ENCODE measurements at places on chromosomes 5 and 9. TPM values are rescaled to one million over a fixed set of nuclear protein-coding genes. Genes with fewer than 3 reads are reported as not detected.
A peak's percentile ranks its signal among the peaks of the same experiment; 100 is the strongest.

The CD274 gene
- total RNA-seq: 2.3 TPM

DNA sequence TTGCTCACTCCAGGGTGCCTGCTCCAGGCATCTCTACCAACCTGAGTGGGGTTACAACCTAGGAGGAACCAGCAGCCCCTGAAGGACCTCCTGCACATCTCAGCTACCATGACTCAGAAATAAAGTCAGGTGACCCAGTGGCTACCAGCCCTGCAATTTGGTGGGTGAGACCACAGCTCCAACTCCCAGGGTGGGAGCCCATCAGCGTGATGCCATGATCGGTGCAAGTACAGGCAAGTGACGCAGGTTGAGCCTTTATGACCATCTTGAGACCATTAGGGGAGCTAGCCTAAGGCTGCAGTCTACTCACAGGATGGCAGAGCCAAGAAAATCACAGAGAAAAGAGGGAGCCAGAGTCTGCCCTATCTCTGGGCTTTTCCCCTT is 8.6 kb downstream of the SEPTIN8 start:
- no peak for DNase-seq

The ACOT12 gene
- total RNA-seq: 0.75 TPM

DNA sequence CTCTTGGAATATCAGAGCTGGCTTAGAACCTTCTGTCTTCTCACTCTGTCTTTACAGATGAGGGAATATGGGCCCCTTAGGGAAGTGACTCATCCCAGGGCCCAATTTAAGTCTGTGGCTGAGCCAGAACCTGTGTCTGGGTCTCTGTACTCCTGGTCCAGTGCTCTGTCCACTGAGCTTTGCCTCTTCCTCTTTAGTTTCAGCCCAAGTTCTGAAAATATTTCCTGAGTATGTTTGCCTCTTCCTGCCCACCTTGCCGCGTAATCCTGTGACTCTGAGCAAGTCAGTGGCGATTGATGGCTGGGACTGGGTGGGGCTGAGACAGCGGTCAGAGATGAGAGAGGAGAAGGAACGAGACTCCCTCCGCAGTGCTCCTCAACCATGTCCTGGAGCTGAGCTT is 7.8 kb downstream of the IER5L start:
- no peak for DNase-seq

The EGFL7 gene
- total RNA-seq: 62.2 TPM

The CARTPT gene
- total RNA-seq: 0.23 TPM

The PRXL2C gene
- 11.5 TPM for total RNA-seq

DNA sequence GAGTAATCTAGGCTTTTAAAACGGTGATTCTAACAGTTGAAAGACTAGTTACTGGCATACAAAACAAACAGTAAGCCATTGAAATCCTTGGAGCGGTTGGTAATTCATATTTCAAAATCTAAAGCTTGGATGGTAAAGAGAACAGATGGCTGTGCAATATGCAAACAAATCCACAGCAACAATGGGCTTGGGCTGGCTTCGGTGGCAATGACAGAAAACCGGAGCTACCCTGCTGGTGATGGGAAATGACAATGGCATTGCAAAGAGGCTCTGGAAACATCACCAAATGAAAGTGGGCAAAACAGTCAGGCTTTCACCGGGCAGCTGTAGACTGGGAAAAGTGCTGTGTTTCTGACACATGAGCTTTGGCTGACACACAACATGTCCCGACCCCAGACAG is 42.2 kb downstream of the MED27 start:
- no peak for DNase-seq

GRCh38 chr5:39213447-39214207 is 5.7 kb downstream of the FYB1 start:
- no peak for DNase-seq

DNA sequence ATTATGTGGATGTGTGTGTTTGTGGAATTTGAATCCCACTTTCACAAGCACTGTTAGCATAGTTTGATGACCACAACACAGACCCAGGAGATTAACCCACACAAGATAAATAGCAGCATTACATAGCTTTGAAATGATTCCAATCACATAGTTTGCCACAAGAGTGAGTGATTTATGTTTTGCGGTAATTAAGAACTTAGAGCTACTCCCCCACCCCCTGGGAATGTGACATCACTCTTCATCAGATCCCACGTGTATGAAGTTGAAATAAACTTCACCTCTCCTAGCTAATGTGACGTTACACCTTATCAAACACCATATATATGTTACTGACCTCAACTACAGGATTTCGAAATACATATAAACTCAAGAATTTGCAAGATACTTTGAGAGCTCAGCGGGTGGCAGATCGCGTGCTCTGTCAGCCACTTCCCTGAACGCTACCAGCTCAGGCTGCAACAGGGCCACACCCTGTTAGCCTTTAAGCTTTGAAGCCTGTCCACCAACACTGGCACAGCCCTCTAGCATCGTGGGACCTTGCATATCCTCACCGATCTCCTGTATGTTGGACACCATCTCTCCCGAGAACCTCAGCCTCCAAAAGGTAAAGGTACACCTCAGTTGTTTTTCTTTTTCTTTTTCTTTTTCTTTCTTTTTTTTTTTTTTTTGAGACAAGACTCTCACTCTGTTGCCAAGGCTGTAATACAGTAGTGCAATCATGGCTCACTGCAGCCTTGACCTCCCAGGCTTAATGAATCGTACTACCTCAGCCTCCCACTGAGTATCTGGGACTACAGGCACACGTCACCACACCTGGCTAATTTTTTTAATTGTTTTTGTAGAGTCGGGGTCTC is 1.7 kb upstream of the AGTPBP1 start:
- DNase-seq: peak; percentile 22

The ADCY2 gene
- total RNA-seq: 2.4 TPM

- DNase-seq: no peak
These were observed 17.9 kb downstream of the FAM163B start for GRCh38 chr9:133591116-133591910.

DNA sequence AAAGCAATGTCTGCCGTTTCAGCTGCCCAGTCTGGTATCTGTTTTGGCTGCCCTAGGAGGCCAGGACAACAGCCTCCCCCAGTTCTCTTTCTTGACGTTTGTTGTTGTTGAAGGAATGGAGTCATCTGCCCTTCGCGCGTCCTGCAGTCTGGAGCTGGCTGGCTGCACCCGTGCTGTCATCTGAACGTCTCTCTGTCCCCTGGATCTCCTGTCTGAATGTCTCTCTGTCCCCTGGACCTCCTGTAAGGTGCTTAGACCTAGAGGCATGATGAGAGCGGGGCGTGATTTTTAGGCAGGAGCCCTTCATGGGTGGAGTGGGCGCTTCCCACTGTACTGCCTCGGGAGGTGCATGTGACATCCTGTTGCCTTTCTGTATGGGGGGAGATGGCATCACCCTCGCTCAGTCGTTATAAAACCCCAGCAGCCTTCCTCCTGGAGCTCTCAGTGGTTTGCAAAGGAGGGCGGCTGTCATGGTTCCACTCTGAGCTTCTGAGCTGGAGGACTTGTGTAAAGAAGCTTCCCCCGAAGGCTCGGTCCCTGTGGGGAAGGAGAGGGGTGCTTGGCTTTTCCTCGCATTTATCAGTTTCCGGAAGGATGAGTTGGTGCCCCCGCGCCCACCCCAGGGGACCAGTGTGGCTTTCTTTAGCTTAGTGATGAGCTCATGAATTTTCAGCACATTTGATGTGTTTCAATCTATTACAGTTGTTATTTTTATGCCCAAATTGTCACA is 49.8 kb upstream of the OLFM1 start:
- DNase-seq: no peak

DNA sequence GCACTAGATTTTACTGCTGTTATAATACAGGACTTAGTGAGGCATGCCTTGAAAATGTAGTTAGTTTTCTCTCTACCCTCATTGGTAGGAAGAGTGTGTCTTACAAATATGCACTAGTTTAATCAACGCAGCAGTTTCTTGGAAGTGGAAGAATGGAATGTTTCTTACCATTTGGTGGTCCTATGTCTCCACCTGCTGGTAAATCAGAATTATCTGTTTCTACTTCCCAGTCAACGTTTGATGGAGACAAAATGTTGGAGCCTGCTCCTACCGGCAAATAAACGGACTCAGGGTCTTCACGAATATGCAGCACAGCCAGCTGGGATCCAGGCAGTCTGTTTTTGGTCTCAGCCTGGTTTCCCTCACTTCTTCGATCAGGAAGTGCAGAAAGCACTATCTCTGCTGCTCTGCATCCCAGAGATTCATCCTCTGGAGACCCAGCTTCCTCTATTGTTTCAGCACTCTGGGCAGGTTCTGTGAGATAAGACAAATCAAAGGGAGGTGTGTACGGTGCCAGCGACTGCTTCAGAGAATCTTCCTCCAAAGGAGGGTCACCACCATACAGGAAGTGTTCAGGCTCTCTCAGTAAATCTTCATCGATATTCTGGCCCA is 59.5 kb upstream of the PCA3 start:
- peak; percentile 18 for DNase-seq

The DMRT3 gene
- not detected for total RNA-seq

DNA sequence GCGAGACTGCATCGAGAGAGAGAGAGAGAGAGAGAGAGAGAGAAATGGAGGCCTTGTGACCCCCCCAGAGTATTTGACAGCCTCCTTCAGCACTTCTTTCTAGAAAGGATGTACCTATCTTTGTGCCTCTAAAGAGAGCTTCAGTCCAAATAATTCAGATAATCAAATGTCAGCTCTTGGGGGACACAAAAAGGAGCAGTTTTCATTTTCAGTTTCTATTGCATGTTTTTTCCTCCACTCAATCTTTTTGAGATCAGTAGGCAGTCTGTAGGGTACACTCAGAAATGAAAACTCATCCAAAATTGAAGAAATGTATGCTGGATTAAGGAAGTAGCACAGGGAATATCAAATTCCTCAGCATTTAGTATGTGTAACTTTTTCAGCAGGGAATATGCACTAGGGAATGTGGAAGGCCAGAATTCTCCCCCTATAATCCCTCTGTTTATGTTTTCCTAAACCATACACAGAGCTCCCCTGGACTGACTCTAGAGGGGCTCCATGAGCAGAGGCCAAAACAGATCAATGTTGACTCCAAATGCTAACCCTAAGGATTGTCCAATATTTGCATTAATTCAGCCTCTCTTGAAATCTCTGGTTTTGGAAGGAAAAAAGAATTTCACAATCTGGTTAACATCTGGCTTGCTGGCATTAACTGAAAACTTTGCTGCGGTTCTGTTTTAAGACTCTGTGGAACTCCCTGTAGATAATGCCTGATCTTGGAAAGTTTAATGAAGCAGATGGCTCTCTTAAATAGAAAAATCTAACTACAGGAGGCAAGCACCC is 250.1 kb downstream of the CEMIP2 start:
- no peak for DNase-seq

The ZFP2 gene
- 2.3 TPM for total RNA-seq

DNA sequence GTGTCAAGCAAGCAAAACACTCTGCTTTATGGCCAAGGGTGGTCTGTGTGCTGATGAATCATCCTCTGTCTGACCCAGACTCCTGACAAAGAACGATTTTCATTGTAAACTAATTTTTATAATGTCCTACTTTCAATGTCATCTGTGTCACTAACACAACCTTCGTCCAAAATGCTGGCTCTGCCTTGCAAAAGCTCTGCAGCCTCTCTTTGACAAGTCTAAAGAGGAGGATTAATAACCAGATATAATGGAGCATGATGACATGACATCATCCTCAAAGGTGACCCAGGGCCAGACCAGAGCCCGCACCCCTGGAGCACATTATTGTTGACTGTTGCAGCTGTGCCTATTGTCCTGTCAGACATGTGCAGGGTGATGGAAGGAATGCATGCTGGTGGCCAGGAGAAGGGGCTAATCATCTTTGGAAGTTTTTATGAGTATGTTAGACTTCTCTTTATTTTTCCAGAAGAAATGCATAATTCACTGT is 589.4 kb downstream of the NR2F1-AS1 start:
- no peak for DNase-seq

- no peak for DNase-seq
These were observed 287.2 kb downstream of the TMEM232 start for GRCh38 chr5:110439296-110439695.

GRCh38 chr5:54309691-54310432 is 511 bp downstream of the ARL15 start:
- DNase-seq: peak; percentile 27

- DNase-seq: no peak
These were observed 396.7 kb downstream of the KCTD16 start for GRCh38 chr5:144567421-144567780.

The MRPS2 gene
- total RNA-seq: 29.3 TPM

- peak; percentile 17 for DNase-seq
These were observed 147.8 kb downstream of the TMEM38B start for GRCh38 chr9:105842023-105842644.

The CSF1R gene
- 91.9 TPM for total RNA-seq

- DNase-seq: no peak
These were observed 132.3 kb upstream of the SLIT3 start for GRCh38 chr5:169433221-169433651.

The TCF7 gene
- 7.4 TPM for total RNA-seq

The SLC6A3 gene
- total RNA-seq: 0.23 TPM

- DNase-seq: no peak
These were observed 649.9 kb downstream of the IRX1 start for GRCh38 chr5:4245511-4245910.

The PCDHB5 gene
- total RNA-seq: 8.0 TPM

The GGTA1 gene
- total RNA-seq: 8.4 TPM

The PIGO gene
- total RNA-seq: 35.9 TPM

DNA sequence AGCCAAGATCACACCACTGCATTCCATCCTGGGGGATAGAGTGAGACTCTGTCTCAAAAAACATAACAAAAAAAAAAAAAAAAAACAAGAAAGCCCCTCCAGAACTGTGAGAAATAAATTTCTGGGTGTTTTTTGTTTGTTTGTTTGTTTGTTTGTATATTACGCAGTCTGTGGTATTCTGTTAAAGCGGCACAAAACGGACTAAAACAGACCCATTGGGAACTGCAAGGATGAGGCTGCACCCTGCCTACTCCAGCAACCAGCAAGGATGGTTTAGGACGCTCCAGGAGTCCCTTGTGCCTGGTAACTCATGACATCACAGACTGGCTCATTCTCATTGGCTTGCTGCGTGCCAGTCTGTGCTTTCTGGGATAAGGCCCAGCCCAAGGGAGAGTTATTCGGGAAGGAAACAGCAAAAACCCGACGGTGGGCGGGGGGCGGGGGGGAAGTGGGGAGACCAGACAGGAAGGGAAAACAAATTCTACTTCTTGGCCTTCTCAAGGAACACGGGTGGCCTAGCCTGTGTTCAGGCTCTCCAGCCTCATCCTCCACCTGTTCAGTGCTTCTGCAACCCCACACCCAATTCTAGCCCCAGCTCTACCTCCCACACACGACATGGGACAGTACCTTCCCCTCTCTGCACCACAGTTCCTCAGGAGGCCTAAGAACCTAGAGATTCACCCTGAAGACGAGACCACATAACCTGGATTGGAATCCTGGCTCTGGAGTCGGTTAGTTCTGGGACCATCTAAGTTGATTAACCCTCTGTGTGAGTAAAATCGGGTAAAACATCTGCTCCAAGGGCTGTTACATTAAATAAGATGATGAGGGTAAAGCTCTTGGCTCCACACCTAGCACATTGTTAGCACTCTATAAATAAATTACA is 2.8 kb downstream of the CD74 start:
- peak; percentile 91 for DNase-seq

The MAMDC4 gene
- total RNA-seq: 38.6 TPM

GRCh38 chr5:65801352-65801783 is 79.4 kb downstream of the NLN start:
- no peak for DNase-seq

- DNase-seq: no peak
These were observed 89.6 kb downstream of the SFXN1 start for GRCh38 chr5:175567954-175568353.

DNA sequence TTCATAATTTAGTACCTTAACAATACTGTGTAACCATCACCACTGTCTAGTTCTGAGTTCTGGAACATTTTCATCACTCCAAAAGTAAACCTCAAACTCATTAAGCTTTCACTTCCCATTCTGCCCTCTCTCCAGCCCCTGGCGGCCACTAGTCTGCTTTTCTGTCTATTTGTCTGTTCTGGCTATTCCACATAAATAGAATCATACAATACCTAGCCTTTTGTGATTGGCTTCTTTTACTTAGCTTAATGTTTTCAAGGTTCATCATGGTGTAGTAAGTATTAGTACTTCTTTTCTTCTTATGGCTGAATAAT is 138.7 kb downstream of the RAPGEF6 start:
- no peak for DNase-seq
